ENCODE measurements at places on chromosomes 11 and 22. TPM values are rescaled to one million over a fixed set of nuclear protein-coding genes. Genes with fewer than 3 reads are reported as not detected.

GRCh38 chr11:20647976-20648565 lies 21.3 kb upstream of the NELL1 start:
- no peak for DNase-seq
- no peaks in the 10 kb centered on the region for H3K27me3 ChIP-seq
- no peaks in the 10 kb centered on the region for H3K36me3 ChIP-seq

GRCh38 chr11:20962581-20962980 lies 293.2 kb downstream of the NELL1 start:
- H3K4me1 ChIP-seq: no peaks in the 10 kb centered on the region
- H3K27me3 ChIP-seq: no peaks in the 10 kb centered on the region
- no peaks in the 10 kb centered on the region for H3K36me3 ChIP-seq
- H3K27ac ChIP-seq: no peak overlapping the region

- no peak overlapping the region for H3K4me3 ChIP-seq
- H3K4me1 ChIP-seq: no peaks in the 10 kb centered on the region
- H3K27me3 ChIP-seq: no peaks in the 10 kb centered on the region
- no peak for DNase-seq
Observed at GRCh38 chr11:61080986-61081590, 21.2 kb upstream of the CD5 start.

- no peaks in the 10 kb centered on the region for H3K36me3 ChIP-seq
- H3K4me3 ChIP-seq: no peak overlapping the region
- H3K27me3 ChIP-seq: no peaks in the 10 kb centered on the region
- no peak overlapping the region for H3K27ac ChIP-seq
Observed at GRCh38 chr22:50702261-50702671, 29.6 kb downstream of the SHANK3 start.

DNA sequence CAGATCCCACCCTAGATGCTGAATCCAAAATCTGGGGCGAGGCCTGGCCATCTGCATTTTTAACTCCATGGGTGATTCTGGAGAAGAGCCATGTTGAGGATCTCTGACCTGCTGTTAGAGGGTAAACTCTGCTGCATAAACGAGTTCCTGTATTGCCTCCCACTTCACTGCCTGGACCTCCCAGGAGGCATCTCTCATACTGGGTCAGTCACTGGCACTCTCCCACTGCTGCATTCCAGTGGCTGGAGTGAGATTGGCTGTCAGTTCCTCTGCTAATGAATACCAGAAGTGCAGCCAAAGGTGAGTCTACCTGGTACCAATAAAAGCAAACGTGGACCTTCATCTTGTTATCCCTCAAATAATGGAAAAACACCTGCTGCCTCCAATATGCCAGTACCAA lies 10.3 kb downstream of the POLDIP3 start:
- H3K4me1 ChIP-seq: peaks cover 18% of the 10 kb centered on the region
- DNase-seq: no peak
- H3K4me3 ChIP-seq: no peak overlapping the region
- no peaks in the 10 kb centered on the region for H3K27me3 ChIP-seq

DNA sequence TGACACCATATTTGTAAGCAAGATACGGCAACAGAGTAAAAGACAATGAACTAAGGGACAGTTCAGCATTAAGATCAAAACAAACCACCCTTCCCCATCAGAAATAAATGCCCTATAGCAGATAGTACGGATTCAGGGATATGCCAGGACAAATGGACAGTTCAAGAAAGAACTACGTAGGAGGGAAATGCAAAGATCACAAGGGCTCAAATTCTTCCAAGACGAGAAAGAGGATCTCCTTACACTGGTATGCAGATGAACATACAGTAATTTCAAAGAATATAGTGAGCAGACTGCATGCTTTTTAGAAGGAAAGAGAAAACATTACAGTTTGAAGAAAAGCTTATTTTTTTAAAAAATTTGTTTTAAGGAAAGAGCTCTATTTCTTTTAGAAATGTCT lies 124.7 kb upstream of the APOA1 start:
- H3K4me1 ChIP-seq: peaks cover 2% of the 10 kb centered on the region
- DNase-seq: no peak
- H3K4me3 ChIP-seq: no peak overlapping the region

GRCh38 chr22:30372915-30373314 lies 14.3 kb downstream of the RNF215 start:
- H3K4me1 ChIP-seq: no peaks in the 10 kb centered on the region
- no peak overlapping the region for H3K27ac ChIP-seq
- H3K4me3 ChIP-seq: no peak overlapping the region
- no peaks in the 10 kb centered on the region for H3K27me3 ChIP-seq

GRCh38 chr22:18095101-18095805 lies 15.4 kb upstream of the TUBA8 start:
- no peak for DNase-seq
- no peak overlapping the region for H3K27ac ChIP-seq
- H3K27me3 ChIP-seq: no peaks in the 10 kb centered on the region
- H3K4me3 ChIP-seq: no peak overlapping the region
- H3K4me1 ChIP-seq: peaks cover 2% of the 10 kb centered on the region
- no peaks in the 10 kb centered on the region for H3K36me3 ChIP-seq

DNA sequence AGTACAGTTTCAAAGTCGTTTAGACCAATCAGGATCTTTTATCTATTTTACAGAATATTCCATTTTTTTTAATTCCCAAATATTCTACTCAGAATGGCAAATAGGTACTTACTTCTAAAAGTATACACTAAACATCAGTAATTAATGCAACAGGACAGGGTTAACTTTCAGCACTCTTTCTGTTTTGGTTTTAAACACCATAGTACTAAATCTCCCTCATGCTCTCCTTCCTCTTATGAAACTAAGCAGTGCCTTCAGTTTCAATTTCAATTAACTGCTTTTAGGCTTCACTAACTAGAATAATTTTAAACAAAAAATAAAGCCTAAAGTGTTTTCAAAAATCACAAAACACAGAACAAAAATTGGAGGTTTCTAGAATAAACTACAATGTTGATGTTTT lies 57.9 kb downstream of the NOX4 start:
- H3K27ac ChIP-seq: no peak overlapping the region
- H3K27me3 ChIP-seq: no peaks in the 10 kb centered on the region
- no peak overlapping the region for H3K4me3 ChIP-seq
- H3K4me1 ChIP-seq: no peaks in the 10 kb centered on the region
- no peak for DNase-seq
- no peaks in the 10 kb centered on the region for H3K36me3 ChIP-seq

GRCh38 chr22:44496305-44496704 lies 1.7 kb downstream of the RTL6 start:
- no peak overlapping the region for H3K27ac ChIP-seq
- H3K27me3 ChIP-seq: no peaks in the 10 kb centered on the region
- H3K36me3 ChIP-seq: no peaks in the 10 kb centered on the region
- H3K4me3 ChIP-seq: no peak overlapping the region

GRCh38 chr11:17725174-17725573 lies 5.8 kb downstream of the MYOD1 start:
- no peaks in the 10 kb centered on the region for H3K36me3 ChIP-seq
- no peak overlapping the region for H3K4me3 ChIP-seq
- DNase-seq: no peak
- no peak overlapping the region for H3K27ac ChIP-seq

GRCh38 chr11:82701847-82702520 lies 31.7 kb downstream of the FAM181B start:
- H3K27me3 ChIP-seq: no peaks in the 10 kb centered on the region
- no peak for DNase-seq
- H3K27ac ChIP-seq: no peak overlapping the region
- H3K4me3 ChIP-seq: no peak overlapping the region
- no peaks in the 10 kb centered on the region for H3K36me3 ChIP-seq
- no peaks in the 10 kb centered on the region for H3K4me1 ChIP-seq

DNA sequence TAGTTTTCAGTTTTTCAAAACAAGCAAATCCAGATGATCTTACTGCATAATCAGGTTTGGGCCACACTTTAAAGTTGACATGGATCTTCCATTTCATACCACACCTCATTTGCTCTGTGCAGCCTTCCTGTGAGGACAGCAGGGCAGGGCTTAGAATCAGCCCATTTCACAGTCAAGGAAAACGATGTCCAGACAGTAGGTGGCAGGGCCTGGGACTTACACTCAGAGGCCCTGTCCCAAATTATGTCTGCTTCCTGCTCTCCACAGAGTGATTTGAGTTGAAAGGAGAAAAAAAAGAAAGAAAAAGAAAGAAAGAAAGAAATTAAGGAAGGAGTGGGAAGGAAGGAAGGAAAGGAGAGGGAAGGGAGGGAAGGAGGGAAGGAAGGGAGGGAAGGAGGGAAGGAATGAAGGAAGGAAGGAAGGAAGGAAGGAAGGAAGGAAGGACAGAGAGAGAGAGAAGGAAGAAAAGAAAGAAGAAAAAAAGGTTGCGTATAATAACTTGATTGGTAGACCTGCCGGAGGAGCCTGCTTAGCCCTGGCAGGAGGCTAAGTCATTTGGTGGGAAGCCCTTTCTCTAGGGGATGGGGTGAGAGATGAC lies 23.6 kb downstream of the TSKU start:
- no peak overlapping the region for H3K27ac ChIP-seq
- no peak for DNase-seq
- H3K4me1 ChIP-seq: peaks cover 10% of the 10 kb centered on the region
- H3K4me3 ChIP-seq: no peak overlapping the region
- H3K36me3 ChIP-seq: no peaks in the 10 kb centered on the region

GRCh38 chr11:64298966-64299846 lies 952 bp upstream of the CATSPERZ start:
- no peaks in the 10 kb centered on the region for H3K36me3 ChIP-seq
- DNase-seq: peak; percentile 67
- H3K4me1 ChIP-seq: peaks cover 4% of the 10 kb centered on the region
- no peak overlapping the region for H3K4me3 ChIP-seq

- DNase-seq: peak; percentile 35
- no peaks in the 10 kb centered on the region for H3K27me3 ChIP-seq
Observed at GRCh38 chr22:49958366-49958921, 2.1 kb upstream of the PIM3 start.

DNA sequence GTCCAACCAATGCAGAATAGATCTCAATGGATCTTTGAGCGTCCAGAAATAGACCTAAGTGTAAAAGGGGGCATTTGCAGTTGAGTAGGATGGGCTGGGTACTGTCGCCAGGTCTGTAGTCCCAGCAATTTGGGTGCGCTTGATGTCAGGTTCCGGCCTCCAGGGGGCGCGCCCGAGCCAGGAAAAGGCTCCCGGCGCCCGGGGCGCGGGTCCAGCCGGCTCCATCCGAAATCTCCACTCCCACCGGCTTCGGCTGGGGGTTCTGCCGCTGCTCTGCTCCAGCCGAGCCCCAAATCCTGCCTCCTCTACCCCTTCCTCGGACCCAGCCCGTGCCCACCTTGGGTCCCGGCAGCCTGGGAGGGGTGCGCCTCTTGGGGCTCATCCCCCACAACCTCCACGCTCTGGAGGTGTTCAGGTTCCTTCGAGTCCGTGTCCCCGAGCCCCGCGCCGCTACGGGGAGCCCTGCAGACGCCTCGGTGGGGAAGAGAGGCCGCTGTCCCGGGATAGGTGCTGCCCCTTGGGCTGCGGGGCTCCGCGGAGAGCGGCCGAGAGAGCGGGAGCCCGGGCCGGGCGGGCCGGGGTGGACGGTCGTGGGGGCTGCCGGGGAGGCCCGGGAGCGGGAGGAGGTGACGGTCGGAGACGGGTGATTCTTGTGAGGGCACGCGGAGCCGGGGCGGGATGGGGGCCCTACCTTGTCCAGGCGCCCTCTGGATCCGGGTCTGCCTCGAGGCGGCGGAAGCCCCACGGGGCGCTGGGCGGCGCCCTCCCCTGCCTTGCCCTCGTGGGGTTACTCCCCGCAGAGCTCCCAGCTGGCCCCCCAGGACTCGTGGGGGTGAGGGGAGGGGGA lies 13.0 kb upstream of the CYB5R3 start:
- H3K4me1 ChIP-seq: no peaks in the 10 kb centered on the region
- H3K27me3 ChIP-seq: no peaks in the 10 kb centered on the region
- peak overlapping the region; percentile 43 for H3K4me3 ChIP-seq
- H3K27ac ChIP-seq: no peak overlapping the region
- peak; percentile 83 for DNase-seq
- H3K36me3 ChIP-seq: no peaks in the 10 kb centered on the region

DNA sequence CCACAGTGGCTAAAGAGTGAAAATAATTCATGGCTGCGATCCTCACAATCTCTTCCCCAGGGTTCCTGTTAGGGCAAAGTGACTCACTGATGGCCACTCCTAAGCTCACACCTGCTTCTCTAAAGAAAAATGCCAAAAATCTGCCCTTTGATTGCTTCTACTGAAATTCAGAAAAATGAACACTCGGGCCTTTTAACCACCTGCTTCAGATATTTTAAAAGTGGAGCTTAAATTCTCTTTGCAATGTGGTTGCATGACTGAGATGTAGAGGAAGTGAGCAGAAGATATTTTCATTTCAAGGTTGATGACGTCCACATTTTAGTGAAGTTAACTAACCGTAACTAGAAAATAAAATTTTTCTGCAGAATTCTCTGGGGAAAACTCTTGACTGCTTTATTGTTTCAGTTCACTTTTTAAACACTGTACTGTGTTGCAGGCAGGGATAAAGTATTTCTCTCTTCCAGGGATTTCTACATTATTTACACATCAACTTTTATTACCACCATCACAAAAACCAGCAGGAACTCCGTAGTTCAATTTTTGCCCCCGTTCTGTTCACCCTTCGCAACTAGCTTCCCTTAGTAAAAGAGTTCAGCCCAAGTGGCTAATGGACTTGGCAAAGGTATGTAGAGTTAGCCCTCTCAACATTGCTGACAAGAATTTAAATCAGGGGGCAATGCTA lies 8.5 kb downstream of the RAB30 start:
- H3K36me3 ChIP-seq: no peaks in the 10 kb centered on the region
- DNase-seq: no peak
- peaks cover 10% of the 10 kb centered on the region for H3K4me1 ChIP-seq
- H3K27ac ChIP-seq: no peak overlapping the region
- H3K4me3 ChIP-seq: peak overlapping the region; percentile 11

- H3K4me1 ChIP-seq: peaks cover 11% of the 10 kb centered on the region
- no peak for DNase-seq
- H3K27me3 ChIP-seq: no peaks in the 10 kb centered on the region
- no peak overlapping the region for H3K27ac ChIP-seq
- H3K4me3 ChIP-seq: no peak overlapping the region
- H3K36me3 ChIP-seq: no peaks in the 10 kb centered on the region
Observed at GRCh38 chr11:117295438-117296137, 4.4 kb downstream of the BACE1-AS start.

OR5A1 gene
- total RNA-seq: not detected

SLC22A12 gene
- total RNA-seq: not detected

IL17REL gene
- total RNA-seq: not detected

RNF121 gene
- 17.4 TPM for total RNA-seq

TNNT3 gene
- total RNA-seq: not detected

All from ovary (tissue), 10 donors.